ENCODE measurements at places on chromosomes 13 and 19.
A peak's percentile ranks its signal among the peaks of the same experiment; 100 is the strongest.

DNA sequence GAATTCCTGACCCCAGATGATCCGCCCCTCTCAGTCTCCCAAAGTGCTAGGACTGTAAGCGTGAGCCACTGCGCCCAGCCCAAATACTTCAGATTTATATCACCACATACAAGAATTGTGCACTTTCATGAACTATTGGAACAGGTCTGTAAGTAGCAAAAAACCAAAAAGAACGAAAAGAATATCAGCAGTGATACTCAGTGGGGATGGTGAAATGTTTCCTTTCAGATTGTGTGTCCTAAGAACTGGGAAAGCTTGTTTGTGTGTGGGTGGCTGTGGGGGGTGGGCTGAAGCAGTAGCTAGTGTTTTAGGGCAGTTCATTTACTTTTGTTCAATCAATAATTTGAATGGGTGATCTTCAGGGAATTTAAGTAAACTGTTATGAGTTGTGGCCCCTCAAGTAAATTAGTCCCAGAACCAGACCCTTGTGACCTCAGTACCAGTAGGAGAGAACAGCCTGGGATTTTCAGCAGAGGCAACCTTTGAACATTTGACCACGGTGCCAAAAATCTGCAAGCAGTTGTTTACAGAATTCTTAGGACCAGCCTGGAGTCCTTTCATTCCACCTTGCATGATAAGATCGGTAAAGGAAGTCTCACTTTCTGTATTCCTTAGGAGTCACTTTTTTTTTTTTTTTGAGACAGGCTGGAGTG lies 106.6 kb downstream of the LRCH1 start:
- DNase-seq = no peak

- peak; percentile 21 for DNase-seq
Observed at GRCh38 chr19:5578097-5578846, 10.5 kb upstream of the TINCR start.

- no peak for DNase-seq
Observed at GRCh38 chr13:60012488-60012887, 151.2 kb downstream of the DIAPH3 start.

DNA sequence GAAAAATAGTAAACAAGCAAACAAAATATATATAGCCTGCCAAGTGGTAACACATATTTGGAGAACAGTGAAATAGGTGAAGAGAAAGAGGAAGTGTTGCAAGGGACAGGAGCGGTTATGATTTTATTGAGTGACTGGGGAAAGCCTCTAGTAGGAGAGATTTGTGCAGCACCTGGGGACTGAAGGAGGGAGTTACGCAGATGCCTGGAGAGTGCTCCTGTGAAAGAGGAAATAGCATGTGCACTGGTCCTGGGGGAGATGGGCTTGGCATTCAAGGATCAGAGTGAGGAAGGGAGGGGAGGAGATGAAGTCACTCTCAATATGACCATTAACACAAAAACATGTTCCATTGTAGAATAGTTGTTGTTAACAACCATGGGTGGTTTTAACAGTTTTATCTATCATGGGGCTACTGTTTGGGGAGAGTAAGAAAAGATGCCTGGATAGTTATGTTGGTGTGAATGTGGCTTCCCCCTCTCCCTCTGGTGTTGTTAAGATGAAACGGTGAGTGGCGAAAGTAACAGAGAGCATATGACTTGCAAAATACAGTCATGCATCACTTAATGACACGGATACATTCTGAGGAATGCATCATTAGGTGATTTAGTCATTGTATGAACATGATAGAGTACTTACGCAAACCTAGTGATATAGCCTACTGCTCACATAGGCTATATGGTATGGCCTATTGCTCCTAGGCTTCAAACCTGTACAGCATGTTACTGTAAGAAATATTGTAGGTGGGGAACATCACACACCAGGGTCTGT lies 251.7 kb upstream of the ARGLU1 start:
- no peak for DNase-seq

DNA sequence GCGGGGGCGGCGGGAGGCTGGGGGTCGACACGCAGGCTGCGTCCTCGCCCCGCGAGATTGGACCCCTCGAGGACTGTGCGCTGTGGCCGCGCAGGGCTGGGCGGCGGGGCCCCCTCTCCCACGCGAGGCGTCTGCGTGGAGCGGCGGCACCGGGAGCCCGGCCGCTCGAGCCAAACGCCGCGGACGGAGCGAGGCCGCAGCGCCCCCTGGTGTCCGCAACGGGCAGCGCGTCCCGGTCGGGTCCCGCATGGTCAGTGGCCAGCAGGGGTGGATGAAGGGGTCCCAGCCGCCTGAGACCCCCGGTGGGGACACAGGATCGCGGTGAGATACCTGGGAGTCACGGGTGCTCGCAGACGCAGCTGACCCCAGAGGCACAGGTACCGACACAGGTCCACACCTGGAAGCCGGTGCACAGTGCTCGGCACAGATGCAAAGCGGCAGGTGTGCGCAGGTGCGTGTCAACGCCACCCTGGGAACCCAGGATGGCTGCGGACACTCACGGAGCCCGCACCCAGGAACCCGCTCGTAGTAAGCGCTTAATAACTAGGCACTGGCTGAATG lies 2.1 kb upstream of the CIRBP start:
- no peak for DNase-seq

DNA sequence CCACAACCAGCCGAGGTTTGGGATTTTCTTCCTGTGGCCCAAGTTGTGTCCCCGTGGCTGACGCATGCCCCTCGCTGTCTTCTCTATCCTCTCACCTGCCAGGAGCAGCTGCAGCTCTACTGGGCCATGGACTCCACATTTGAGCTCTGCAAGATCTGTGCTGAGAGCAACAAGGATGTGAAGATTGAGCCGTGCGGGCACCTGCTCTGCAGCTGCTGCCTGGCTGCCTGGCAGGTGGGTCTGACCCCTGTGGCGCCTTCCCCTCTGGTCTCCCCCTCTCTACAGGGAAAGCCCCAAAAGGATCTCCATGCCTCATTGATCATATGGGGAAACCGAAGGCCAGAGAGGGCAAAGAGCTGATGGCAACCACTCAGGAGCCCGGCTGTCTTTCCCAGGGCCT lies 14.6 kb downstream of the CBLC start:
- DNase-seq = no peak

GRCh38 chr19:19578252-19578651 lies 40.2 kb downstream of the CILP2 start:
- DNase-seq = no peak

DNA sequence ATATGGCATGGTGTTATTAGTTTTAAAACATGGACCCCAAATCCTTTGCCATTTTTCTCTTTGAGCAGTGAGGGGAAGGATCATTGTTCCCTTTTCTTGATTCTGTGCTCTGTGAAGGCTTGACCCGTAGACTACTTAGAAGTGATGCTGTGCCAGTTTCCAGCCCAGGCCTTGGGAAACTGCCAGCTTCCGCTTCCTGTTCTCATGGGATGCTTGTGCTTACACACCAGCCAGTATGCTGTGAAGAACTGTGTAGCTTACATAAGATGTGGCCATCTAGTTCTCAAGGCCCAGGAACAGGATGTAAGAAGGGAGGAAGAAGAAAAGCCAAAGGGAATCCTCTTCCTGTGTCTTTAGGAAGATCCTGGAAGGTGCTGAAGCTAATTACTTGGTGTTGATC lies 180.9 kb downstream of the PCCA start:
- DNase-seq = no peak
